ENCODE measurements at places on chromosomes 3 and 15. TPM values are rescaled to one million over a fixed set of nuclear protein-coding genes. Genes with fewer than 3 reads are reported as not detected.

DNA sequence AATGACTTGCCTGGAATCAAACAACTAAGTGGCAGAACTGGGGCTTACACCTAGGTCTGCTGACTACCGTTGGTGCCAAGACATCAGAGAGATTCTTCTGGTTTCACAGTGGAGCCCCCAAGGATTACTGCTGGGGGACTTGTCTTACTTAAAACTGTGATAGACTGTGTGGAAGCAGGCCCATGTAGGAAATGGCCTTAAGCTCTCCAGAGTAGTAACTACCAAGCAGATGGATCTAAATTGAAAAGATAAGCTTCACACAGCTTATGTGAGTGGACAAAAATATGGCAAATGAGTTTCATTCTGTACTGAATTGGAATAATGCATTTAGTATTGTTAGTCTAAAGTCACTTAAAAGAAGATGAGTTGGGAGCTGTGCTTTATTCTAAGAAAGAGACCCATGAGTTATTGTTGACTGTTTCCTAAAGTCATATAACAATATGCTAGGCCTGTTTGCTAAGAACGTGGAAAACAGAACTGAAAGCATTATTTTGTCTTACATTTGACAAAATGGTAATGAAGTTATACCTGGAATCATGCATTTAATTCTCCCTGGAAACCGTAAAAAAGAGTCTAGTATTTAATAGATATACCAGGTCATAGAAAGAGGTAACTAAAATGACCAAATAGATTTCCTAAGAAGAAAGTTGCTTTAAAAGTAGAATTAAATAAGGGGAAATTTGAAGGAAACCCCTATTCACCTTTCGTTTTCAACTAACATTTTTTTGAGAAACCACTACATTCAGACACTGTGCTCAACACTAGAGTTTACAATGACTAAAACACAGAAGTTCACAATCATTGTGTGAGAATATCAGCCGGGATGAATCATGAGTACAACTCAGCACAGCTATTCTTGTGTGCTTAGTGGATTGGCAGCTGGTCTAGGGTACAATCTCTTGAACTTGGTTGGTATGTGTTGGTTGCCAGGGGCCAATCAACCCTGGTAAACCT lies 13.0 kb upstream of the MAPK6 start:
- peak; percentile 34 for DNase-seq

DNA sequence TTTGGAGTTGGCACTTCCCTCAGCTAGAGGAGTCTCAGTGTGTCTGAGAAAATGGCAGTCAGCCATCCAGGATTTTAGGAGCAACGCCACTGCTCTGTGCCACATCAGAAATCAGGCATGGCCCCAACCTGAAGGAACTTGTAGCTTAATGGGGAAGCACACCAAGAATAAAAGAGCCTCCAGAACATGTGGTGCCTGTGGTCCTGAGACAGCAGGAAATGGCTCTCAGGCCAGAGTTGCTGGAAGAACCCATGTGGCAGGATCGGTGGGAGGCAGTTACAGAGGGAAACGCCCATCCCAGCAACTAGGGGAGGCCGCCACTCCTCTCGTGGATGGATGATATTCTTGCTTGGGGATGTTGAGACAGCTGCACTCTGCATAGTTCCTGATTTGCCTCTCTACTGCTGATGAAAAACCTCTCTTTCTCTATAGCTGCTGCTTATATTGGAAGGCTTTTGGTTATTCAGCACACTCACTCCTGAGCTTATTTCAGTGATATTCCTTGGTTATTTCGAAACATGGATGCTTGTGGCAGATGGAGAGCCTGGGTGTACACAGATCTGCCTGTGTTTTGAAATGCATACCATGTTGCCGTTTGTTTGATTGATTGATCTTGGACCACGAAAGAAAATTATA lies 52.4 kb downstream of the KLHL25 start:
- no peak for DNase-seq

Gene ARGFX
- not detected for total RNA-seq

- no peak for DNase-seq
Measured at GRCh38 chr15:51558411-51558810, 64.2 kb downstream of the DMXL2 start.

Gene ATP13A5
- total RNA-seq, result 3.0 TPM

DNA sequence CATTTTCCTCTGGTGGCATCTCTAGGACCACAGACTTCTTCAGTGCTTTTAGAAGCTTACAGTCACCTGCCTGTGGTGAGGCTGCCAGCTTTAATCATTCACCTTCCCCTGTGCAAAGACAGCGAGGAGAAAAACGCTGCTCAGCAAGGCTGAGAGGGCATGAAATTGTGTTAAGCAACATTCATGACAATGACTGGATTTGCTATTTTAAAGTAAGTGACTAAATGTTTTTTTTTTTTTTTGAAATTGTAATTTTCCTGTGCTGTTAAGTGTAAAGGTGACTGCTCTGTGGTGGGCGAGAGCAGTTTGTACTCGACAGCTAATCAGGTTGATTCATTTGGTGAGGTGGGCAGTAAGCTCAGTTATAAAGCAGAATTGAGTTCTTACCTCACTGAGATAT lies 240.4 kb downstream of the NSUN3 start:
- DNase-seq, result peak; percentile 3

DNA sequence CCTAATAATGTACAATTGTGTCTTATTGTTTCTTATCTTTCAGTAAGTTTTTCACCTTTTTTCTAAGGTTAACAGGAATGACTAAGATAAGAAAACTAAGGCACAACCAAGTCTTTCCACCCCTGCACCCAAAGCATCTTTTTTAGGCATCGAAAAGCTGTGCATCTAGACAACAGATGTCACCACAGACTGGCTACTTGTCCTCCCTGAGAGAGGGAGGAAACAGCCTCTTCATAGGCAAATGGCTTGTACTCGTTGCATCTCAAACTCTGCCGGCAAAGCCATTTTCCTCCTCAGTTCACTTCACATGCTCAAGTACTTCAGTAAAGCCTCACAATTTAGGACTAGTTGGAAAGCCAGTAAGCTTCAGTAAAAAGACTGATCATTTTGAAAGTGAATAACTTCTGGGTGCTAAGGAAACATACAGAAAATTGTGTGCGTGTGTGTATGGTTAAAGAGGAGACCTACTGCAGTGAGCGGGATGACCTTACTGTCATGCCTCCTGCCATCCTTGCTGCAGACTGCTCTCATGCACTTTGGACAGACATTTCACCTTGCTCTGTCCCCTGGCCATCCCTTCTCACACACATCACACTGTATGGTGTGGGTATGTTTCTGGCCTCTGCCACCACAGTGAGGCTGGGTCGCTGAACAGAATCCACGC lies 36.5 kb upstream of the HACD2 start:
- no peak for DNase-seq

Gene PIERCE2
- 5.7 TPM for total RNA-seq

- no peak for DNase-seq
Measured at GRCh38 chr3:136630915-136631314, 121.3 kb downstream of the STAG1 start.
